Anterior cingulate cortex (tissue), 58 donors: ENCODE measurements at places on chromosomes 16 and 17.
A peak's percentile ranks its signal among the peaks of the same experiment; 100 is the strongest.

DNA sequence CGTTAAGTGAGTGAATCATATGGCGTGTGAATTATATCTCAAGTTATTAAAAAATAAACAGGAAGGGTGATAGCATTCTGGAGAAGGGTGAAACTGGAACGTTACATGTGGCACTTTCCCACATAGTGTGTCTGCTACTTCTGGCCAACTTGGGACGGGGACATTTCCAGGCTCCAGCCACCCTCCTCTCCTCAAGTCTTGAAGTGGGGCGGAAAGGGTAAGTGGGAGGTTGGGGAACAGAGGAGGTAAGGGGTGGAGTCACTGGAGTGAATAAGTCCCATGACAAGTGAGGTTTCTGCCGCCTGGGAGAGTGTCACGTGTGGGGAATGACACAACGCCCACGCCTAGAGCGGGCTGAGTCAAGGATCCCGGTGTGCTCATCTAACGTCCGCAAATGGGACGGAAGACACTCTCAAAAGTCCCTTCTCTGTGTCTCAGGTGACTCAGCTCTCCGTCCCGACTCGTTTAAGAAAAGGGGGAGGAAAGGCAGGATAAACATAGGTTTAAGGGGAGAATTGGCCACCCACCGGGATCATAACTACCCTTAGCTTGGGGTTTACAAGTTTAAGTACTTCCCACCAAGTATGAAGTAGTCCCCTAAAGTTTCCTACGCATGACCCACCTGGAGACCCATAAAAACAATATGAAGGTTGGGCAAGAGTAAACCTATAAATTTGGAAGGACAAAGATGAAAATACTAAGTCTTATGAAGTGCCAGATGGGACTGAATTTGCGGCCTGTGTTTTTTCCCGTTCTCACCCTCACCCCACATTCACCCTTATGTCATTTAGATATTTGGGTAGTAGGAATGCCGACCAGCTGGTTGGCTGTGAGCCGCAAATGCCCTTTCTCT is 1.2 kb upstream of the SPAG9 start:
- peak; percentile 24 for DNase-seq

- no peak for DNase-seq
Observed at GRCh38 chr17:80372922-80373570, 41.9 kb upstream of the ENDOV start.

GRCh38 chr16:64586781-64587180 is 535.1 kb downstream of the CDH11 start:
- DNase-seq = no peak

- DNase-seq = no peak
Observed at GRCh38 chr17:18246109-18246725, 12.3 kb downstream of the FLII start.

GRCh38 chr17:55285340-55286301 is 20.9 kb downstream of the HLF start:
- DNase-seq = peak; percentile 76

GRCh38 chr16:89408315-89408714 is 82.0 kb downstream of the ANKRD11 start:
- DNase-seq = no peak

DNA sequence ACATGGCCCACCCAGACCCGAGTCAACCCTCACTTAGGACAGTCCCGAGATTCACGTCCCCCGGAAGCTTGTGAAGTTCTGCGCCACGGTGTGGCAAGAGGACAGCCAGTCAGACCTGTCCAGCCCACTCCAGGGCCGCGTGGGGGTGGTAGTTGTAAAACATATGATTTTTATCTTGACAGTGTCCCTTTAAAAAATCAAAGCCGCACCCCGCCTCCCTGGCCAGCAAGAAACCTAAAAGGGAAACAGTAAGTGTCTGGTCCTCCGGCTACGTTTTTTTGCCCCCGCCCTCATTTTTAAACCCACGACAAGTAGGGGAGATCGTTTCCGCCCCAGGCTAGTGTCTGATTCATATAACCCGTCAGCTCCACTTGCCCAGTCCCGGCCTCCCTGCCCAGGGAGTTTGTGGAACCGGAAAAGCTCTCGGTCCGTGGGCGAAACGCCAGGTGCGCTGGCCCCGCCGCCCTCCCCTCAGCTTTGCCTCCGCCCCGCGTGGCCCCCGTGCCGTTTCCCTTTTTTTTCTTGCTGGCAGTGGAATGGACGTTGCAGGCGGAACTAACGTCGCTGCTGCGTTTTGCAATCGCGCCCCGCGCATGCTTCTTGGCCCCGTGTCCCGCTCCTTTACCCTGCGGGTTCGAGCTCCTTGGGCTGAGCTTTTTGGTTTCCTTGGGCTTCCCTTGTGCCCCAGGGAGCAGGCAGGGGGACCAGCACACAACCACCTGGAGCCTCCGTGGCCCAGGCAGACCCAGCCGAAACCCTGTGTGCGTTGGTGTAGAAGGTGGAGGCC is 13.3 kb upstream of the NUDT16L1 start:
- DNase-seq = peak; percentile 19

- no peak for DNase-seq
Observed at GRCh38 chr16:81483064-81483969, 38.7 kb downstream of the CMIP start.

DNA sequence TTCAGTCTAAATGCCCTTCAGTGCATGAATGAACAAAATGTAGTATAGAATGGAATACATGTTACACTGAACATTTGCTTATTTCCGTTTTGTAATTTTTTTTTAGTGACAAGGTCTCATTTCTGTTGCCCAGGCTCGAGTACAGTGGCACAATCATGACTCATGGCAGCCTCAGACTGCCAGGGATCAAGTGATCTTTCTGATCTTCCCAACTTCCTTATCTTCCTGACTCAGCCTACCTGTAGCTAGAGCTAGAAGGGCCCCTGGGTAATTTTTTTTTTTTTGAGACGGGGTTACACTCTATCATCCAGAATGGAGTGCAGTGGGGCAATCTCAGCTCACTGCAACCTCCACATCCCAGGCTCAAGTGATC is 7.3 kb upstream of the SLX4 start:
- DNase-seq = no peak

GRCh38 chr16:86968866-86969265 is 348.3 kb downstream of the C16orf95 start:
- DNase-seq = no peak

DNA sequence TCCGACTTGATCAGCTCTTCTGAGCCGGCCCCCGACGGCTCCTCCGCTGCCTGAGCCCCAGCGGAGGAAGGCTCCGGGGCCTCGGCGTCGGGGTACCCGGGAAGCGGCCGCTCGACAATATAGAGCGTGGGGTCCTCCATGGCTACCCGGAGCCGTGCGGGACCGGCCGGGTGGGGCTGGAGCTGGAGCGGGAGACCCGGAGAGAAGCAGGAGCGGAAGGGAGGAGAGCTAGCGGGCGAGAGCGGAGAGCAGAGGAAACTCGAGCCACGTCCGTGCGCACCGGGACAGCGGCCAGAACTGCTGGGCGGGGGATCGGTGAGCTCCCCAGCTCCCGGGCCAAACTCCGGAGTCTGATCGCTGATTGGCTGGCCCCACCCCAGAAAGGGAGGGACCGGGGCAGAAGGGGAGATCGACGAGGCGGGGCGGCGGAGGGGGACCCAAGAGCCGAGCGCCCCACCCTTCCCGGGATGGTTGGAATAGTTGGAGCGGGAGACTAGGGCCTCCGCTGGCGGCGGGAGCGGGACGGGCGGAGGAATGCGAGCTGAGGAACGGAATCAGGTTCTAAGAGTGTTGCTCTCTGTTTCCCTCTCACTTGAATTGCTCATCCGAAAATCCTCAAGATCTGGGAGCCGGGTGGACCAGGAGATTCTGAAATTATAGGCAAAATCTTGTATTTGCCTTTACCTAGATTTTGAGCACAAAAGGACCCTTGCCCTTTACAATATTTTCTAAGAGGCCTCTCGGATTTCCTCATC is at the start of gene CAVIN1:
TSS of gene CAVIN1 (minus strand) at position 299 of the 755 bp plus-strand sequence. CDS start at position 140, 159 bp downstream.
- peak; percentile 78 for DNase-seq

DNA sequence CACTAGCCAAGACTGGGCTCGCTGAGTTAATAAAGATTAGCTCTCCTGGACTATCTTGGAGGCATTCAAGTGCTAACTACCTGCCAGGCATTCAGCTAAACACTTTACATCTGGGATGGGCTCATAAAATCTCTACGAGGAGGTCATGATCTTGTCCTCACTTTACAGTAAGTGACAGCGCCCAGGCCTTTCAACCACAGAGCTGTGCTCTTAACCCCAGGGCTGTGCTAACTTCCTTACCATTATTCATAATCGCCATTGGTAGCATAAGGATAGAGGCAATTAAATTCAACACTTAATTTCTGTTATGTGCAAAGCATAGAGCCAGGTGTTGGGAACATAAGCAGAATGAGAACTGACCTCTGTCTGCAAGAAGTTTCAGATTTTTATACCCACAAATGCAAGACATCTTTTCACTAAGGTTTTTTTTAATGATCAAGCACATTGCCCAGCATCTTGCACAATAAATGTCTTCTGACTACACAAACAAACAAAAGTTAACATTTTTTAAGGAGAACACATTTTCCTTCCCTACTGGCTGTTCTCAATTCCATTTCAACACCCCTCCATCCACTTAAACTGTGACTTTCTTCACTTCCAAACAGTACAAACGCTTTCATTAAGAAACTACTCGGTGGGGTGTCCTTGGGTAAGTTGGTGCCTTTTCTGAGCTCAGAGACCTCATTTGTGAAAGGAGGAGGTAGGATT is 172.3 kb downstream of the C16orf78 start:
- no peak for DNase-seq

- no peak for DNase-seq
Observed at GRCh38 chr17:70493277-70493874, 324.0 kb downstream of the KCNJ2 start.

- DNase-seq = no peak
Observed at GRCh38 chr17:4293572-4293971, 29.8 kb upstream of the ANKFY1 start.

- DNase-seq = no peak
Observed at GRCh38 chr17:27778183-27778582, 22.1 kb downstream of the NOS2 start.

- DNase-seq = no peak
Observed at GRCh38 chr17:30290696-30291542, 825 bp downstream of the BLMH start.

- peak; percentile 21 for DNase-seq
Observed at GRCh38 chr17:33520426-33521330, 227.6 kb upstream of the ASIC2 start.

- no peak for DNase-seq
Observed at GRCh38 chr16:63982110-63982509, 1139.8 kb downstream of the CDH11 start.

- DNase-seq = no peak
Observed at GRCh38 chr16:4360538-4361021, 9.5 kb upstream of the PAM16 start.

DNA sequence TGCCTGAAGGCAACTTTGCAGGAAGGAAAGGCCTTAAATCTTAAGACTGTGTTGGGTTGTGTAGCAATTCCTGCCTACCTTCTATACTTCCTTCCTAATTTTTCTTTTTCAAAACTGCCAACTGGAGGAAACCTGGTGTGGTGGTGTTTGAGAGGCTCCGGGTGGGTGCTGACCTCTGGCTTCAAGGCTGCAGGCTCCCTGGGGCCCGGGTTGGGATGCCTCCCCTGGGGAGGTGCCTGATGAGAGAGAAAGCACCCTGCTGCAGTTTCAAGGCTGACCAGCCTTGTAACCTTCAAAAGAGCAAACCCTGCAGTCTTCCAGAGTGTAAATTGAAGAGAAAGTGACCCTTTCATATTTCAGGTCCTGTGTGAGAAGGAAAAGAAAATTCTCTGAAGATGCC is 55.9 kb downstream of the MSI2 start:
- DNase-seq = no peak

GRCh38 chr16:47162670-47163420 is 19.1 kb upstream of the NETO2 start:
- no peak for DNase-seq

DNA sequence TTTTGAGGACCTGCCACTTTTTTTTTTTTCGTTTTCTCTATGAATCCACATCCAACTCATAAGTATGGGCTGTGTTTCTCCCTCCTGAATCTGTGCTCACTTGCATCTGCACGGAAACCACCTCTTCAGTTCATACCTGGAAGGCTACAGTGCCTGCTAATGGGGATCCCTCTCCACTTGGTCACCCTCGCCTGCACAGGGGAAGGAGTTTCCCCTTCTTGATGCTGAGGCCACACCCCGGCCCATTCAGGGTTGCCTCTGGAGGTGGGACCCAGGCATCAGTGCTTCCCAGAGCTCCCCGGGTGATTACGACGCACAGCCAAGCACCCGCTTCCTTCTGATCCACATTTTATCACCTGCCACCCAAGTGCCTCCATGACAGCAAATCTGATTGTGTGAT is 85.9 kb upstream of the TBC1D3K start:
- DNase-seq = no peak

DNA sequence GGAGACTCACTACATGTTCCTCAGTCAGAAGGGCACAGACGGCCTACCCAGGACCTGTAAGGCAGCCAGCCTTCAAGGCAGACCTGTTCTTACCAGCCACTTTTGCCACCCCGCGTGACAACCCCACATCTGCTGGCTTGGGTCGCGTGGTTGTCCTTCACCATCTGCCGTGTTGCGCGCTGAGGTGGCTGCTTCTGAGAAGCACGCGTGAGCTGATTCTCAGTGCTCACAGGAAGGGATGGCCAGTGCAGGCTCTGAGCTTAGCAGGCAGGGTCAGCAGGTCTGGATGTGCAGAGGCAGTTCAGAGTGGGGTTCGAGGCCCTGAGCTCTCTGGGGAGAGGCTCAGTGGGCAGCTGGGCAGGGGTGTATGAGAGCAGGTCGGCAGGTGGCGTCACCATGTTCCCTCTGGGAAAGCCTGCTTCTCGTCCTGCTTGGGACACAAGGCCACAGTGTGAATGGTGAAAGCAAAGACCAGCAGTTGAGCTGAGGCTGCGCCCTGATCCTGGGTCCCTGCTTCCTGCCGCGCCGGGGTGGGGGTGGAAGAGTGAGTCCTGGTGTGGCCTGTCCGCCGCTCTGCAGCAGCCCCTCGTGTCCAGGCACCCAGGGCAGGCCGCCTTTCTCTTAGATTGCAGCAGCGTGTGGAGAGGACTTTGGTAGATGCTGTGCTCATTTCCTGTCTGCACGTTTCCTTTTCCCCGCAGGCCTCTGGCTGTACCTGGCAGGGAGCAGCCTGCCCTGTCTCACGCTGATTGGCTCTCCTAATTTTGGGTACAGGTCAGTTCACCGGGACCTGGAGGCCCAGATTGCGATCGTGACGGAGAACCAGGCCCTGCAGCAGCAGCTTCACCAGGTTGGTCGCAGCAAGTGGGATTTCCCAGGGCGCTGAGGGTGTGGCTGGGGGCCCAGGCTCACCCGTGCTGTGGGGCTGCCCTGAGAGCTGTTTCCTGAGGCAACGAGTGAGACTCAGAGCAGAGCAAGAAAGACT is 36.0 kb downstream of the PGS1 start:
- DNase-seq = no peak
